ENCODE measurements at places on chromosomes 6 and 20.

DNA sequence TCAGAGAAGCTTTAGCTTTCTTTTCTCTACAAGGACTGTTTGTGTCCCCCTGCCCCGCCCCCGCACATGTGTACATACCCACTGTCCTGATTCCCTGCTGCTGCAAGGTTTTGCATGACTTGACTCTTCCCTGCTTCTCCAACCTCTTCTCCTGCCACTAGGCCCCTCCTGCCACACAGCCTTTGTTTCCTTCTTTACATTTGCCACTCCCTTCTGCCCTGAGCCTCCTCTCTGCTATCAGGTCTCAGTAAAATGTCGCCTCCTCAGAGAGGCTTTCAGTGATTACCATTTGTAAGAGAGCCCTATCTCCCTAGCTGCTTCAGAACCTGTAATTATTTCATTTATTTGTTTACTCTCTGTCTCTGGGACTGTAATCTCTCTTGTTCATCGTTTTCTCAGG, 56.4 kb upstream of the VSTM2L start:
- no peak for DNase-seq

DNA sequence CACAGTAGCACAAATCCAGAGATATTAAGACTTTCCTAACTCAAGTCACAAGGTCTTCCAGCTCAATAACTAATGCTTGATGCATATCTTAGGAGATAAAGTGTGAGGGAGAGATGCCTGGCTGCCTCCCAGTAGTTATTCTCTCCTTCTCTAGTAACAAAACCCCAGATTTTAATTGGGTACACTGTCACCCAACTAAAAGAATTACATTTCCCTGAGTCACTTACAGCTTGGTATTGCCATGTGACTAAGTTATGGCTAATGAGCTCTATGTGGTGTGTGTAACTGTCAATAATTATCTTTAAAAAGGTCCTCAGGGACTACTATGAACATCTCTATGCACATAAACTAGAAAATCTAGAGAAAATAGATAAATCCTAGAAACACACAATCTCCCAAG, 32.0 kb downstream of the KIF6 start:
- DNase-seq = no peak

DNA sequence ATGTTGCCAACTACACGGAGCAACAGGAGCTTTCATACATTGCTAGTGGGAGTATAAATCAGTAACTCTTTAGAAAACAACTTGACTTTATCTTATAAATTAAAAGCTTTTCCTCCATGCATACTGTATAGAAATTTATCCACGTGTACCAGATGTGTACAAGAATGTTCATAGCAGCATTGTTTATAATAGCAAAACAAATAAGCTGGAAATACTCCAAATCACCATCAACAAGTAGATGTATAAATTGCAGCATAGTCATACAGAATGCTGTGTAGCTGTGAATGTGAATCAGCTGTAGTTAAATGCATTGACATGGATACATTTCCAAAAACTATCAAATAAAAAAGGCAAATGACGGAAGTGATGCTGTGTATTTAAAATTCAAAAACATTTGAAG, 6.0 kb downstream of the PSMF1 start:
- no peak for DNase-seq

- DNase-seq = no peak
These were observed 189.1 kb downstream of the DTNBP1 start for GRCh38 chr6:15473741-15474161.

GRCh38 chr6:17178326-17178725, 76.5 kb downstream of the STMND1 start:
- DNase-seq = no peak

DNA sequence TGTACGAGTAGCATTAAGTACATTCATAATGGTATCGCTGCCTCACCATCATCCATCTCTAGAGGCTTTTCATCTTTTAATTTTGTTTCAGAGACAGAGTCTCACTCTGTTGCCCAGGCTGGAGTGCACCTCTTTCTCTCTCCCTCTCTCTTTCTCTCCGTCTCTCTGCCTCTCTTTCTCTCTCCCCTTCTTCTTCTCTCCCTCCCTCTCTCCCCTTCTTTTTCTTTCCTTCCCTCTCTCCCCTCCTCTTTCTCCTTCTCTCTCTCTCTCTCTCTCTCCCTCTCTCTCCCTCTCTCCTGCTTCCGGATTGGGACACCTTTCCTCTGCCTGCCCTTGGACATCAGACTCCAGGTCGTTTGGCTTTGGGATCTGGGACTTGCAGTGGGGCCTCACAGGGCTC, 17.6 kb upstream of the TAF4 start:
- no peak for DNase-seq

DNA sequence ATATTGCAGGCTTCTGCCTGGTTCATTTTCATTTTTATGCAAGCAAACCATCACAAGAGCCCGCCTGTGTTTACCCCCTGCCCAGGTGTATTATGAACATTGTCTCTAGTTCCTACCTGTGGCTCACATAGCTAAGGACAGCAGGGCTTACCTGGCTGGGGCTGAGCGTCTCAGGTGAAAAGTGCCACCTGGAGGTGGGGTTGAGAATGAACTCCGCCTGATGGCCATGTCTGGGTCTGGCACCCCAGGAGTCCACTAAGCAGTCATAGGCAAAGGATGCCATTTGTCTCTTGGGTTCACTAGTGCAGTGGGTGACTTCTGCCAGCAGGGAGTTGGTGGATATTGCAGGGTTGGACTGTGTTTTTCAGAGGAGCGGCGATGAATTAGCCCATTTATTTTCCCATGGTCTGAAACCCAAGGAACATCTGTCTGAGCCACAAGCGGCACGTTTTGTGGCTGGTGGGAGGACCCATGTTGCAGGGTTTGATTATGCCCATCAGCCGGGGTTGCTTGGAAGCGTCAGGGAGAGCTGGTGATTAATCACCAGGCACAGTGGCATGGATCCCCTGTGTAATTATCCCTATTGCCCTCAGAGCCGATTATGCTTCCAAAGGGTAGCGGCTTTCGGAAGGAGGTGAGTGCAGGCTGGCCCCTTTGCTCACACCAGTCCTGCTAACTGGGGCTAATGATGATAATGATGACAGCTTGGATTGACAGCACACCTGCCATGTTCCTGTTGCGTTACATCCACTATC, 92.1 kb downstream of the CDH26 start:
- no peak for DNase-seq

DNA sequence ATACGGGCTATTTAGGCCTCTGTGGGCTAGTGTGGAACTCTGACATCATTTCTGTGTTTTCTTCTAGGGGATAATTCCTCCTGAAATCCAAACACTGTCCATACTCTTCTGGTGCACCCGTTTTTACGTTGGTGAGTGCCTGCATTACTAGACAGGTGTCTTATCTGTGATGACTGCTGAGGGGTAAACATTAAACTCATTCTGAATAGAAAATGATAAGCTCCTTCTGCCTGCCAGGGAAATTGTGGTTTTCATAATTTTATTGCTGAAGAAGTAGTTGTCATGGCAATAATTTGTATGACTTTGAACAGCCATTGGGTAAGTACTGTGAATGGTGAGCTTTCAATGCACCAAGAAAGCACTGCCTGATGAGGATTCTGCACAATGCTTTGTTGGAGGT, 705.6 kb downstream of the UTRN start:
- DNase-seq = no peak

DNA sequence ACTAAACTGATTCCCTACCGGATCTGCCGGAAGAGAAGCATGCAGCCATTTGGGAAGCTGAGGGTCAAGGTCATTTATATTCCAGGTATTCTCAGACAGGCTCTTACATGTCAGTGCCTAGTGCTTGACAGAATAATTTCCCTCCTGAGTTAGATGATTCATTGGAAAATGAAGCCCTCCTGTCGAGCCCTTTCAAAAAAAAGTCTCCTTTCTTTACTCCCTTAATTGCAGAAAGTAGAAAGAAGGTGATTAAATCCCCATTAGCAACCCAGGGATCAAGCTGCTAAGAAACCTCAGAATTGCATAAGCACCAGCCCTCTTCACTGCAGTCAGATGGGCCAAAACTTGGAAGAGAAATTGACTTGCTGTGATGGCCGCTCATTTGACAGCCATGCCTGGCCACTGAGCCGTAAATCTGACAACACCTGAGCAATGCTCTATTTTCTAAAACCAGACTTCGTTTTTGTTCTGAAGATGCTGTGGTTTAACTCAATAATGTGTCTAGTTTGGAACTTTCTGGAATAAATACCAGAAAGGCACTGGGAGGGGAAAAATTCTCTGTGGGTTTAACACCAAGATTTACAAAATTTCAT, 61.0 kb upstream of the ARMH2 start:
- DNase-seq = no peak

GRCh38 chr6:127581576-127581975, 4.6 kb downstream of the C6orf58 start:
- no peak for DNase-seq

DNA sequence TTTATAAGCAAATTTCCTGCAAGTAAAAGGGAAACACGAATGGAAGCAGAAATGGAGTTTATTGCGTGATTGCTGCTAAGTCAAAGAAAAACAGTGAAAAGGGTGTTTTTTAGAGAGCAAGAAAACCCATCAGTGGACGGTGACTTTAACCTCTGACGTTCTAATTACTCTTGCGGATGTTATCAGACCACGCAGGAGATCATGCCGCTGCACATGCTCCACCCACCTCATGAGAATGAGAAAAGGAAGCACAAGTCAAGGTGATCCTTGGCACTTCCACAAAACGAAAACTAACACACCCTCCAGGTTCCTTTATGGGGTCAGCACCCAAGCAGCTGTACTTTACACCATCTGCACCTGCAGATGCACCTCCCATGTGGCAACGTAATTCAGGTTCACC, 45.0 kb downstream of the LYRM4 start:
- DNase-seq = no peak

DNA sequence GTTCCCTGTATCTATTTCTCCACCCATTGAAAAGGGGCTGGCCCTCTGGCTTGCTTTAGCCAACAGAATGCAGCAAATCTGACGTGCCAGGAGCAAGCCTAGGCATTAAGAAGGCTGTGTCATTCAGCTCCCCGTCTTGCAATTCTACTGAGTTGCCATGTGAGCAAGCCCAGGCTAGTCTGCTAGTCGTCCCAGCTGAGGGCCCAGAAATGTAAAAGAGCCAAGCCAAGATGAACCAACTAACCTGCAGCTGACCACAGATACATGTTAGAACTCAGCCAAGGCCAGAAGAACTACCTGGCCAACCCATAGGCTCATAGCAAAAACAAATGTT, 30.1 kb downstream of the PREP start:
- no peak for DNase-seq

DNA sequence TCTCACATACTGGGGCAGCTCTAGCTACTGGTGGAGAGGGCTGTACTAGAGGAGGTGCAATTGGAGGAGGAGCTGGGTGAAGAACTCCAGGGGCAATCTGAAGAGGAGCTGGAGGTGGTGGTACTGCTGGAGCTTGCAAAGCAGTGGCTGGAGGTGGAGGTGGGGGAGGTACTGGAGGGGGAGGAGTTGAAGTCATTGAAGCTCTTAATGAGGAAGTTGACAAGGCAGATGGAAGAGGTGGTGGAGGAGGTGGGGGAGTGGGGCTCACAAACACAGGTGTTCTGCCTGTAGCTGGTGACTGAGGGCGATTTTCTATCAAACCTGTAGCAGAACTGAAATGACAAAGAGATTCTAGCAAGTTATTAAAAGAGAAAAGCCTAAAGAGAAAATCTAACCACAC, 77.6 kb downstream of the WASF1 start:
- no peak for DNase-seq

DNA sequence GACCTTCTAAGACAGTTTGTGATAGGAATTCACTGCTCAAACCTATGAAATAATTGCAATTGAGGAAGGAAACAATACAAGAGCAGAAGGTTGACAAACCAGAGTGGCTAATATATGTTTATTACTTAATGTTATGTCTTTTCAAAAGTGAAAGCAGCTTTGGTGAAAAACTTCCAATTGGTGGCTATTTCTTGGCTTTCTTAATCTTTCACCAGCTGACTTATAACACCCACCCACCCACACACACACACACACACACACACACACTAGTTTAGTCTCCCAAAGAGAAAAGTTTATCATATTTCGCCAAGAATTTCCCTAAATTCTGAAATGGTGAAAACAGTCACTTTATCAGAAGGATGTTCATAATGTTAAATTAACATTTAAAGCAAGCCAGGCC, 583.5 kb downstream of the EYS start:
- DNase-seq = no peak

DNA sequence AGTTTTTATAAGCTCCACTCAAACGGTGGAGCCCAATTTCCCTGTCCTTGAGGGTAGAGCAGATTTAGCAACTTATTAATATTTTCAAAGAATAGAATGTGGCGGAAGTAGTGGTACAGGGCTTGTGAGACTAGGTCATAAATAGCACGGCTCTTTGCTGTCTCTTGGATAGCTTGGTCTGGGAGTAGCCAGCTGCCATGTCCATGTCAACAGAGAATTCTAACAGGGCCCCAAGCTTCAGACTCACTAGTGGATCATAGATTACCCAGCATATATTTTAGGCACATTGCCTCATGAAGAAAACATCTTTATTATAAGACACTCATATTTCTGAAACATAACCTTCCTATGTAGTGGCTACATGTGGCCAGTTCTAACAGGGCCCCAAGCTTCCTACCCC, 755.7 kb downstream of the HDGFL1 start:
- no peak for DNase-seq

- peak; percentile 85 for DNase-seq
These were observed 130.5 kb downstream of the WDR27 start for GRCh38 chr6:169571123-169571962.

GRCh38 chr6:44397424-44398164, 10.1 kb downstream of the CDC5L start:
- no peak for DNase-seq

DNA sequence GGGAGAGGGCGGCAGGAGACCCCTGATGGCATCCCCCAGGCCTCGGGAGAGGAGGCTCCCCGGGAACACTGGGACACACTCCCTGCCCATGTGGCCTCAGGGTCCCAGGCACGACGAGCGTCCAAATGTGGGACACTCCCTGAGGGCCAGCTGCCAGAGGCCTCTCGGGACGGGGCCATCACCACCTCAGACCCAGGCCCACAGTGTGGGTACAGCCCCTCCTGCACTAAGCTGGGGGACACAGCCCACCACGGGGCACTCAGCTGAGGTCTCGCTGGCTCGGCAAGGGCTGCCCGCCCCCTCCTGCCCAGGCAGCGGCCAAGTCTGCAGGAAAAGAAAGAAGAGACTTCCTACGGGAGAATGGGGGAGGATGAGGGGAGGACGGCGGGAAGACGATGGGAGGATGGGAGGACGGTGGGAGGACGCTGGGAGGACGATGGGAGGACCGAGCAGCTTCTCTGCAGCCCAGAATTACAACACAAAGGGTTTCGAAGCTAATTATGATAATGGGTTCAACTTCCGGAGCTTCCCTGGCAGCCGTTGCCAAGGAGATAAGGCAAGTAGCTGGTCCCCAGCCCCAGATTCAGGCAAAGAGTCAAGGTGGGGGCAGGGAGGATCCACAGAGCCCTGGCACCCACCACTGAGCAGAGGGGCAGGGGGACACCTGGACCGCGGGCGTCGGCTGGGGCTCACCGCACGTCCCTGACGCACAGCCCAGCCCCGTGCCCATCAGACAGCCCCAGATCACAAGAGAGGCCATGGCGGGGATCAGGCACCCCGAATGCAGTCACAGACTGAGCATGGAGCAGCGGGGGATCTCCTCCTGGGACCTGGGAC, 17.5 kb downstream of the KCNQ2 start:
- DNase-seq = no peak

DNA sequence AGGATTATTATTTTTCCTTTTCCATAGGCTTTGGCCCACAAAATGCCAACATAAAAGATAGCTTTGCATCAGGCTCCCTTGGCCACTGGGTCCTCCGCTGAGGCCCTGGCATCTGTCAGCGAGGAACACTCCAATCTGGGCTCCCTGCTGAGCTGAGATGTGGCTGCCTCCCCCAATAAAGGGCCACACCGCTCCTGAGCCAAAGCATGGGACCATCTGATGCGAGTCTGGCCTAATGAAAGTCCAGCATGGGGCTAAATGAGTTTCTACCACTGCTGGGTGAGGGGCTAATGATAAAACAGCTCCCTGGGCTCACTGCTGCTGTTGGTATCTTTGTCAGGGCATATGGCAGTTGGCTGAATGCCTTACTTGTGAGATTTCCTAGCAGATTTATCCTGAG, 817.5 kb upstream of the SLC35B3 start:
- no peak for DNase-seq

All from kidney glomerular epithelial cell (primary cell).